ENCODE measurements at places on chromosomes 3 and 15.

DNA sequence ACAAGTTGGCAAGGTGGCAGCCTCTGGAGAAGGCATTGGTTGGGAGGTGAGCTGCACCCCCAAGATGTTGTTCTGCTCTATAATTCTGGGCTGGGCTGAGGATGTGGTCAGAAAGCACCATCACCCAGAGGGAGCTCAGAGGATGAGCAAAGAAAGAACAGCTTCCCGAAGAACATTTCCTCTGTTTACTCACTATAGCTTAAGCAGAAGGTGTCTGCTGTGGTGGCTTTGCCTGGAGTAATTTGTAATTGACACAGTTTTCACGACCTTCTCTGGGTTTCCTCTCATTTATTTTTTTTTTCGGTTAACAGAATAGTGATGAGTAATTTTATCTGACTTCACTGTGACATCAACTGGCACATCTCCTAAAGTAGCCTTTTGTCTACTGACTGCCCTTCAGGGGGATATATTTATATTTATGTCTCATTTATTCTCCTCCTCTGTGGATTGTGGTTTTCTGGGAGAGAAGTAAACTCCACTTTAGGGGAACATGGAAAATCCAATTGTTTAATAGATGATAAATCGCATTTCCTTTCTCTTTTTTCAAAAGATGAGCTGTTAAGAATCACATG lies 49.5 kb upstream of the ABHD17C start:
- no peak for DNase-seq

GRCh38 chr15:60370105-60370868 lies 27.5 kb downstream of the ANXA2 start:
- DNase-seq: no peak

DNA sequence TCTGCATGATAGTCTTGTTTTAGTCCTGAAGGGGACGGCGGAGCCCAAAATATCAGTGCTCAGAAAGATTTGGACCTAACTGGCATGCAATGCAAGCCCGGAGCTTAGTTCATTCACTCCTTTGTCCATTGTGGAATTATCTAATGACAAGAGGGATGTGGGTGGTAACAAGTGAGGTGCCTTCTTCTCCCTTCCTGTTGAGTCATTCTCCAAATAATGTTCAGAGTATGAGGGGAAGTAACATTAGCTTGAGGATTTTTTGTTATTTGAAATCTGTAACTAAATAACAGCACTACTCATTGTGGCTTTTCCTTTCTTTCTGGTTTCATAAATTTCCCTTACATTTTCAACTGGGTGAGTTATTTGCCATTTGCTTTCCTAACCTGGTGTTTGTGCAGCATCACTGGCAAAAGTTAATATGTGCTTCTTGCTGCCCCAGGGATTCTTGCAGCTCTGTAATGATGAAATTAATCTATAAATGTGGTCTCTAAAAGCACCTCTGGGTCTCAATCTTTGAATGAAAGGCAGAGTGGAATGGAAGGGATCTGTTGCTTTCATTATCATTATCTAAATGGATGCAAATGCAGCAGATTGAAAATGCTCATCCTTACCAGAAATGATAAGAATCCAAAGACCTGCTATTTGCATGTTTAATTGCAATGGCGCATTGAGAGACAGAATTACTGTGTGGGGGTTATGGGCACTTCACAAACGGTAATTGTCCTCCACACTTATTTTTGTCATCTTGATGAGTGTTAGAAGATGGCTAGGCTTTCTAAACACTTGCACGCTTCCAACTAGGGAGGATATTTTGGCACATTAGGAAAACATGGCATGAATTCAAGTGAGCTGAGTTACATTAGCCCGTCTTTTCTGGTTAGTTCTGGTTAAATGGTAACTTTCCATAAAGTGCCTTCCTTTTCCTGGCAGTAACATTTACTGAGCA lies 89.9 kb upstream of the MITF start:
- DNase-seq: no peak

DNA sequence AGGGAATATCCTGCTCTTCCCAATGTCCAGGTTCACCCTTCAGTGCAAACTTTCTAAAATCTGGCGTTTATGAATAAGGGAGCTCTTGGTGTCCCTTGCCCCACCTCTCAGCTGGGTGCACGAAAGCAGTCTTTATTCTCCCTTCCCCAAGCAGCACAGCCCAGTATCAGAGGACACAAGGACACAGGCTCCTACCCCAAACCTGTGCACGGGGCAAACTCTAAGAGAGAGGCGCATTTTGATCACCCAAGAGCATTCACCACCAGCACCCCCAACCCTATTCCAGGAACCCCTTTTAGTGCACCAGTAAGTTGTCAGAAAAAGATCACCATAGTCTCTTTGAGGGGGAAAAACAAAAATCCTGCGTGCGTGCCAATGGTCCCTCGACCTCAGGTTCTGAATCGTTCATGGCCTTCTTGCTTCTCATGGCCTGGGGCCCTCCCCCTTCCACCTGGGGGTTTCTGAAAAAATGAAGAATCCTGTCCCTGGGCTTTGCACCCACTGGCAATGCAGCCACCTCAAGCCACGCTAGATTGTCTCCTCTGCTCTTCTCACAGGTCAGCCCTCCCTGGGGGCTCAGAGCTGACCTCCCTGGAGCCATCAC lies 78.9 kb downstream of the FAM174B start:
- no peak for DNase-seq

DNA sequence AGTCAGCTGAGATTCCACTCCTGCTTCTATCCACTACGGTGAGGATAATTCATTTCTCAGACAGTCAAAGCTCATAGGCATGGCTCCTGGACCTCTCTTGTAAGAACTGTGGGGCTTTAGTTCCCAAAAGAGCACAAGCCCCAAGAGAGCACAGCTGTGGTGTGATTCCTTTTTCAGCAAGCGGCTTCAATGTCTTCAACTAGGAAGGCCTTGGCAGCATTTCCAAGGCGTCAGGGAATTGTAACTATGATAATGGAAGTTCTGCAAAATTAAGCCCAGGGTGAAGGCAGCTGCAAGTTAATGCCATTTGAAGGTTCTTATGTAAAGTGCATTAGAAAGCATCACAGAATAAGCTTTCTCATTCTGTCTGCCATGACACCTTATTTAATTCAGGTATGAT lies 657.1 kb downstream of the GRM7 start:
- DNase-seq: no peak

GRCh38 chr3:171039674-171040073 lies 13.2 kb upstream of the SLC2A2 start:
- DNase-seq: no peak

- DNase-seq: peak; percentile 65
Measured at GRCh38 chr3:113912552-113913236, 35.1 kb upstream of the ZDHHC23 start.

DNA sequence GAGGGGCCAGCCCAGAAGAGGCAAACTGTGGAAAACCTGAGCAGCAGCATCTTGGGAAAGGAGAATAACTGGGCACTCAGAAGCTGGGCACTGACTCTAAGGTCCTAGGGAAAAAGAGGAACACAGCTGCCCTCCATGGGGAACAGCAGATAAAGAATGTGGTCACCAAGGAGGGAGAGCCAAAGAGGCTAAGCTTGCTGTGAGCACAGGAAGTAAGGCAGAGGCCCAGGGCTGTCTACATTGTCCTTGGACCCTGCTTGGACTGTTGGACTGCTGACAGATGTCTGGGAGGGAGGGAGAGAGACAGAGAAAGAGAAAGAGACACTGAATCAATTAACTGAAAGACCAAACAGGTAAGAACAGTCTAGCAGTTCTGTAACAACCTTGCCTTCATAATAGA lies 4.5 kb upstream of the MNS1 start:
- DNase-seq: no peak

DNA sequence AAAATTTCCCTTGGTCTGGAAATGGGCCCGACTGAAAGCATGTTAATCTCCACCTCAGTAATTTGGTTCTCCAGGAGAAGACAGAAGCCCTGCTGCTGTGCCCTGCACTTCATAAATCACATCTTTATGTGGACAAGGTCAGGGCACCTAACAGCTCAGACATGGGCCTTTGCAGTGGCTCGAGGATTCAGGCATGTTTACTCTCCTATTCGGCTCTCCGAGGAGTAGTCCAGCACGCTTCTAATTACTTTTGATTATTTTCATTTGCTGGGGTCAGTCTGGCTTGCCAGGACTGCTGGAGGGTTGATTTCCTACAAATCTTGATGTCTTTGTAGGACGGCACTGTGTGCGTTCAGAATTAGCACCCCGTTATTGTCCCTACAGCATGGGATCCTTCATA lies 511.2 kb downstream of the MECOM start:
- no peak for DNase-seq

- DNase-seq: no peak
Measured at GRCh38 chr15:31373970-31374369, 47.3 kb downstream of the KLF13 start.

GRCh38 chr3:13045241-13045903 lies 27.9 kb downstream of the IQSEC1 start:
- no peak for DNase-seq

GRCh38 chr3:161690299-161690620 lies 193.7 kb downstream of the OTOL1 start:
- no peak for DNase-seq
